ENCODE measurements at places on chromosomes 13 and 19.

GRCh38 chr19:49200238-49200862 is 42.8 kb downstream of the TRPM4 start:
- DNase-seq, result no peak

DNA sequence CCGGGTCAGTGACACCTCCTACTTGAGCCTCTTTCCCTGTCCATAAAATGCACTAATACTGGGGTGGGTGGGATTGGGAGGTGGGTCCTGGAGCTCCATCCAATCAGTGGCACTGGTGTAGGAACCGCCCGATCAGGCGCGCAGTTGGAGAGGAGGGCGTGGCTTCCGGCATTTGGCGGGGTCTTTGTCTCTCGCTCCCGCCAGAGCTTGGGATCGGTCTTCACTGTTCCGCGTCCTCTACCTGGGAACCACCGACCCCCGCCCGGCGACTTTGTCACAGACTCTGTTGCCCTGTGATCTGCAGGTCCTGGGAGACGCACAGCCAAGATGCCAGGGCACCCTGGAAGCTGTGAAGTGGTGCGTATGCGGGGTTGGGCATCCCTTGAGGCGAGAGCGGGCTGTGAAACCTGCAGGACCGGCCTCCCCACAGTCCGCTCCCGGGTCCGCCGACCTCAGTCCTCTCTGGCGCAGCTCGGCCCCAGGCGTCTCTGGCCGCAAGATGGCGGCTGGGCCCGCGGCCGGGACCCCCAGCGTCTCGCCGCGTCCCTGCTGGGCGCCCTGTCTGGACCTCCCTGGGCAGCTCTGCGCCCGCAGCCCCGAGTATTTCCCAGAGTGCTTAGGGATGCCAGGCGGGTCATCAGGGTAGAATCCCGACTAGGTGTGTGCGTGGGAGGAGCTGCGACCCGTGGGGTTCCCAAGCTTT is 41.6 kb upstream of the ZNF730 start:
- DNase-seq, result no peak

DNA sequence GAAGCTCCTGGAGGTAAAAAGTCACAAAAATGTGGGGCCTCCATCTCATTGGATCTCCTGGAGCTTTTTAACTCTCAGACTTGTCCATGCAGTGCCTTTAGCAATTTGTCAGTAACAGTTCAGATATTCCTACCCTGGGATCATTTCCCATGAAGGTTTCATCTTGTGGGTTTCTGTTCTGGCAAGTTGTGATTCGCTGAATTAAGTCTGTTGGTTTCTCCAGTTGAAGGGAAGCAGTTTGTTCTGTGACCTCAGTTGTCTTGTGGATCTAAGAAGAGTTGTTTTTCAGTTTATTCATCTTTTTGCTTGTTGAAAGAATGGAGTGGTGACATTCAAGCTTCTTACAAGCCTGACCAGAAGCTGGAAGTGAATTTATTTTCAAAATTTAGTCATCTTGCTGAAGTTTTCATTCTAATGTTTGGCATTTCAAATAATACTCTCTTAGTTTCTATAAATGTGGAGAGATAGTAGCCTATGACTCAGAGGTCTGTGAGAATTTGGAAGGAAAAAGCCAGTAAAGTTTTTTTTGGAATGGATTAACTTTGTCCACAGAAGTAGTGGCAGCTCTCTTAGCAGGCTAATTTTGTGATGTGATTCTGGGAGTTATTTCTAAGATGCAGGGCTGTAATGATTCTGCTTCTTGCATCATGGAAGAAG is 120.1 kb upstream of the CSNK1A1L start:
- DNase-seq, result no peak

DNA sequence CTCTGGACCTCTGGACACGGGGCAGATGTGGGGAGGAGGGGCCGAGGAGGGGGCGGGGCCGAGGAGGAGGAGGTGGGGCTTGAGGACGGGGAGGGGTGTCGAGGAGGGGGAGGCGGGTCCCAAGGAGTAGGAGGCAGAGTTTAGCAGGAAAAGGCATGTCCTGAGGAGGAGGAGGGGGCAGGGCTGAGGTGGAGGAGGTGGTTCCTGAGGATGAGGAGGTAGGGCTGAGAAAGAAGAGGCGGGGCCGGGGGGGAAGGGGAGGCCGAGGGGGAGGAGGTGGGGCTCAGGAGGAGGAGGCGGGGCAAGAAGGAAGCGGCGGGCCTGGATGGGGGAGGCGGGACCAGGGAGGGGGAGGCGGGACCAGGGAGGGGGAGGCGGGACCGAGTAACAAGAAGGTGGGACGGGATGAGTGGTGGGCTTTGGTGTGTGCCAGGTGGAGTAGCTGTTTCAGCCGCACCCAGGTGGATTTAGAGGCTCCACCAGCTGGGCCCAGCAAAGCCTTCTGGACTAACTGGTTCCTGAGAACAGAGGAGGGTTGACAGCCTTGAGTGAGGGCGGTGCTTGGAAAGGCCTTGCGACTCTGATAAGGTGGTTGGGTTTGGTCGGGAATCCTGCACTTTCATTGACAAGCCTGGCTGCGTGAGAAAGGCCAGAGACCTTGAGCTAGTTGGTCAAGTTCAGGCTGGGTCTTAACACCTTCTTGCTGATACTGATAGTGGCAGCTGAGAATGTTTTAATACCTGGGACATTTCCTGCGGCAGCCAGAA is 7.7 kb downstream of the TECR start:
- DNase-seq, result no peak

DNA sequence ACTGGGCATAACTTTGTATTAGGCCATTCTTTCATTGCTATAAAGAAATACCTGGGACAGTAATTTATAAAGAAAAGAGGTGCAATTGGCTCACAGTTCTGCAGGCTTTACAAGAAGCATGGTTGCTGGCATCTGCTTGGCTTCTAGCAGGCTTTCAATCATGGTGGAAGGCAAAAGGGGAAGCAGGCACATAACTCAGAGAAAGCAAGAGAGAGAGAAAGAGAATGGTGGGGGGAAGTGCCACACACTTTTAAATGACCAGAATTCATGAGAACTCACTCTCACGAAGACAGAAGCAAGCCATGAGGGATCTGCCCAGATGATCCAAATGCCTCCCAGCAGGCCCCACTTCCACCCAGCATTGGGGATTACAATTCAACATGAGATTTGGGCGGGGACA is 179.7 kb downstream of the SPRY2 start:
- DNase-seq, result no peak

DNA sequence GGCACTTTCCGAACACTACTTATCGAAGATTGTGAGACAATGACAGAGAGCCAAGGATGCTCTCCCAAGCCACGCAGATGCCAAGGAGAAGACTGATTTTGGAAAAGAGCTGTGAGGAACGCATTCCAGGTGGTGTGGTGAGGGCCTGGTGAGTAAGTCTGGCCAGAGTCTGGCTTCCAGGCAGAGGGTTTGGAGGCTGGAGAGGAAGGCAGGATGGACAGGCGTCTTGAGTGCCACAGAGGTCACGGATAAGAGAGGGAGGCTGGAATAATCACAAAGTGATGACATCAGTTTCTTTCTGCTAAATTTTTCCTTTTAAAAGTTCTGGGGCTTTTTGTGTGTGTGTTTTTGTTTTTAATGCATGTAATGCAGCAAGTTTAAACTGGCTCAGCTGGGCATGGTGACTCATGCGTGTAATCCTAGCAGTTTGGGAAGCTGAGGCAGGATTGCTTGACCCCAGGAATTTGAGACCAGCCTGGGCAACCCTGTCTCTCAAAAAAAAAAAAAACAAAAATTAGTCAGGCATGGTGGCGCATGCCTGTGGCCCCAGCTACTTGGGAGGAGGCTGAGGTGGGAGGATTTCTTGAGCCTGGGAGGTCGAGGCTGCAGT is 235.1 kb downstream of the NALCN start:
- DNase-seq, result no peak

DNA sequence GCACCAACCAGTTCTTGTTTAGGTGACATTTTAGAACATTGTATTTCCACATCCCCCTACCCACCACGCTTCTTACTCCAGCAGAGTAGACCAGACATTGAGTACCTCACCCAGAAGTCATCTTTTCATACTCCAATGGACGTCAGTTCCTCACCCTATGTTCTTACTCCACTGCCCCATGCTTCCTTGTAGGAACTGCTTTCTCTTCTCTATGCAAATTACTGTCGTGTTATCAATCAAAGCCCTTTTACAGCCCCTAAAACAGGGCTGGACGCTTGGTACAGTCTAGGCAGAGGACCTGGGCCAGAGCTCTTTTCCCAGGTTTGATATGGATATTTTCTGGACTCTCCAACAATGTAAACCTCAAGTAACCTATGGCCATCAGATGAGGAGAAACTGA is 58.2 kb downstream of the USP12 start:
- no peak for DNase-seq

GRCh38 chr13:32117701-32118100 is 86.1 kb downstream of the FRY start:
- DNase-seq, result no peak

GRCh38 chr19:38661996-38662395 is 14.5 kb downstream of the ACTN4 start:
- DNase-seq, result no peak

- no peak for DNase-seq
Measured at GRCh38 chr19:46719629-46720502, 3.0 kb upstream of the PRKD2 start.

- no peak for DNase-seq
Measured at GRCh38 chr19:810077-810855, 11.5 kb downstream of the PLPPR3 start.

- DNase-seq, result no peak
Measured at GRCh38 chr19:27777726-27778125, 1435.2 kb downstream of the UQCRFS1 start.

- no peak for DNase-seq
Measured at GRCh38 chr19:3475449-3475848, 4.9 kb downstream of the SMIM24 start.

DNA sequence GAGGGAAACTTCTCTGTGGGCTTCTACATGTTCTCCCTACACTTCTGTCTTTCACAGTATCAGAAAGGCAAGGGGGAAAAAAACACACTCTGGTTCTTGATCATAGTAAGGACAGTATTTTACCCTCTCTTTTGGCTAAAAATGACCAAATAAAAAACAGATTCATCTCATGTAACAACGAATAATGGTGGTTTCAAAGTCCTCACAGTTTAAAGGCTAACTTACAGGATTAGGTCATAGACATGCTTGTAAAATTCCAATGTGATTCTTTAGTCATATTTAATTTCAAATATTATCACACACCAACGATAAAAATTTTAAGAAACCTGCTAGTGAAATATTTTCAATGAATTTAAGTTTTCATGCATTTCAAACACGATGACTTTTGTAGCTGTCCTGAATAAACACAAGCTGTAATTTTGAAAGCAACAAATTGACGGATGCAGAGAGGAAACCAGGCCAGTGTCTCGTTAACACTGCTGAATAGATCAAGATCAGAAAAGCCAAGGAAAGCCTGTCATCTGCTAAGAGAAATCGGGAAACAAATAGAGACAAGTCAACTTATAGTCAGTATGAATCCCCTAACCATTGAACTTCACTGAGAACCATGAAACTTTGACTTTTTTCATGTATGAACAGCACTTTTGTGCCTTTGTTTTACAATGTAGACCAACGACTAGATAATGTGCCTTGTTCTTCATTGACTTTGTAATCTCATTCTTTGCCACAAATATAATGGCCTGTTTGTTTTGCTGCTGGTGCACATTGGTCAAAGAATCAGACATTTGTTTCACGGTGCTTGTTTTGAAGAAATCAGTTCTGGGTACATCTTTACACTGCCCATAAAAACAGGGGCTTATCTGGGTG is 22.0 kb downstream of the MBNL2 start:
- no peak for DNase-seq

GRCh38 chr19:40609561-40610395 is 8.6 kb downstream of the LTBP4 start:
- DNase-seq, result peak; percentile 86

GRCh38 chr19:56960959-56961543 is 120.5 kb upstream of the PEG3 start:
- no peak for DNase-seq

- DNase-seq, result no peak
Measured at GRCh38 chr19:1017115-1017905, 3.6 kb downstream of the TMEM259 start.

DNA sequence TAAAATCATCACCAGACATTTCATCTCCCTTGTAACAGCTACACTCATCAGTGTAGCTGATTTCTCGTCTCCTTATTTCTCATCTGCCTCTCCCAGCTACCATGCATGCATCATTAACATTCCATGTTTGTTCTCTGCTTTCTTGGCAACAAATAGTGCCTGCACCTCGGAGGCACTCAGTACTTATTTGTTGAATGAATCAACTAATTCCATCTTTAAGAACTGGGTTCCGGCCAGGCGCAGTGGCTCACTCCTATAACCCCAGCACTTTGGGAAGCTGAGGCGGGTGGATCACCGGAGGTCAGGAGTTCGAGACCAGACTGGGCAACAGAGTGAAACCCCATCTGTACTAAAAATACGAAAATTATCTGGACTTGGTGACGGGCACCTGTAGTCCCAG is 63.9 kb upstream of the GTF3A start:
- DNase-seq, result no peak

DNA sequence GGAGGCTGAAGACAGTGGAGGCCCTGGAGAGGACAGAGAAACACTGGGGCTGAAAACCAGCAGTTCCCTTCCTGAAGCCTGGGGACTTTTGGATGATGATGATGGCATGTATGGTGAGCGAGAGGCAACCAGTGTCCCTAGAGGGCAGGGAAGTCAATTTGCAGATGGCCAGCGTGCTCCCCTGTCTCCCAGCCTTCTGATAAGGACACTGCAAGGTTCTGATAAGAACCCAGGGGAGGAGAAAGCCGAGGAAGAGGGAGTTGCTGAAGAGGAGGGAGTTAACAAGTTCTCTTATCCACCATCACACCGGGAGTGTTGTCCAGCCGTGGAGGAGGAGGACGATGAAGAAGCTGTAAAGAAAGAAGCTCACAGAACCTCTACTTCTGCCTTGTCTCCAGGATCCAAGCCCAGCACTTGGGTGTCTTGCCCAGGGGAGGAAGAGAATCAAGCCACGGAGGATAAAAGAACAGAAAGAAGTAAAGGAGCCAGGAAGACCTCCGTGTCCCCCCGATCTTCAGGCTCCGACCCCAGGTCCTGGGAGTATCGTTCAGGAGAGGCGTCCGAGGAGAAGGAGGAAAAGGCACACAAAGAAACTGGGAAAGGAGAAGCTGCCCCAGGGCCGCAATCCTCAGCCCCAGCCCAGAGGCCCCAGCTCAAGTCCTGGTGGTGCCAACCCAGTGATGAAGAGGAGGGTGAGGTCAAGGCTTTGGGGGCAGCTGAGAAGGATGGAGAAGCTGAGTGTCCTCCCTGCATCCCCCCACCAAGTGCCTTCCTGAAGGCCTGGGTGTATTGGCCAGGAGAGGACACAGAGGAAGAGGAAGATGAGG is 1.5 kb downstream of the PPP1R15A start:
- DNase-seq, result no peak

GRCh38 chr13:111062305-111062704 is 52.8 kb upstream of the ARHGEF7 start:
- no peak for DNase-seq

DNA sequence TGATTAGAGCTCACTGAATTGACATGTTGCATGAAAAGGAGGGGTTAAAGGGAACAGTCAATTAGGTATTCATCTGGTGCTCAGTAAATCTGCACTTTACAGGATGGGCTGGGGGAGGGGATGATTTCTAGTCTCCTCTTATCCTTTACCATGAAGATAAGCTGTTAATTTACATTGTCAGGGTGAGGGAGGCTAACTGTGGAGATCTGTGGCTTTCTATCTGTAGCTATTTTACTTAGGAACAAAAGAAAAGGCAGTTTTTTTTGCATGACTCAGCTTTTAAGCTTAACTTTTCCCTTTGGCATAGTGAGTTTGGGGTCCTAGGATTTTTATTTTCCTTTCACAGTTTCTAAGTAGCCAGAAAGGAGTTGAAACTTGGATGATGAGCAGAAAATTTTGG is 253.3 kb downstream of the LMO7 start:
- DNase-seq, result no peak
